ENCODE measurements at places on chromosomes 11 and 22.

DNA sequence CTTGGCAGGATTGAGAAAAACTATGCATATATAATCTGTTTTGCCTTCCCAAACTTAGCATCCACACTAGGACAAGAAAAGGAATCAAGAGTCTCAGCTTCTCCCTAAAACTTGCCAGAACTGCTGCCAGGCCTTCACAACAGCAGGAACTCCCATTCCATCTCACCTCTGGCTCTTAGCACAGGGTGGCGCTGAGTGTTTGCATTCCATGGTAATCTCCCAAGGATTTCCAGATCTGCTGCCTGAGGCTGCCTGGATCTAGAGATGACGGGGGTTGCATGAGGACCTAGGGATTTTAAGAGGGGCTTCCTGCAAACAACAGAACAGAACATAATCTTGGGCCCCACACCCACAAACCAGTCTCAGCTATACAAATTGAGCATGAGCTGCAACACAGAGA, 87.1 kb upstream of the OPCML start:
- DNase-seq = no peak

DNA sequence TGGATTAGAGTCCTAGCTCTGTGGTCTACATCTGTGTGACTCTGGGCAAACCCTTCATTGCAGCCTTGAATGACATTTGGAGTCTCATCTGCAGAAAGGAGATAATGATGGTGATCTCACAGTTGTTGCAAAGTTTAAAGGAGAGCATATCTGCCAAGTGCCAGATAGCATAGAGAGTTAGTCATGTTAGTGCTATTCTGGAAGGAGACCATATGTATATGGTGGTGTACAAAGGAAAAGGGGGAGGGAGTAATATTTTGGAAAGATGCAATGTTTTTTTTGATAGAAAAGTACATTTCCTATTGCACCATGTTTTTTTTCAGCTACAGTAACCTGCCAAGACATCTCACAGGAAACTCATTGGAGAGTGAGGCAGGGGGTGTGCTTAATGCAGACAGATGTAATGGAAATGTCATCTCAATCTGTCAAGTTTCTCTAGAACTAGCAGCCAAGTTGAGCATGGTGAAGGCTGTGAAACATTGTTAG, 92.1 kb upstream of the NARS2 start:
- no peak for DNase-seq

DNA sequence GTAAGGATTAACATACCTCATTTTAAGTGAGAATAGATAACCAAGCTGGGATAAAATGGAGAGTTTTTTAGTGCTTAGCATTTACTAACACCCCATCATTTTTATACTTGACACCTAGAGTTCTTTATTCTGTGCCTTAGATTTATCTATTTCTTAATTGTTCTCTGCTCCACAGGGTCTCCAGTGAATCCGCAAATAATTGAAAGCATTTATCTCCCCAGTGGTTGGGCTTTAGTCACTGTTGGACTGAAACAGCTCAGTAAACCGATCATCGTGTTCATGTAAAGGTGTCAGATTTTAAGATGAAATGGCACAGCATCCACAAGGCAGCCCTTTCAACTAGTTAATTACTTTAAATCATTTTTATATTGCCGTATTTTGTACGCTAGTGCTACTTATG, 17.8 kb upstream of the GRIA4 start:
- no peak for DNase-seq

DNA sequence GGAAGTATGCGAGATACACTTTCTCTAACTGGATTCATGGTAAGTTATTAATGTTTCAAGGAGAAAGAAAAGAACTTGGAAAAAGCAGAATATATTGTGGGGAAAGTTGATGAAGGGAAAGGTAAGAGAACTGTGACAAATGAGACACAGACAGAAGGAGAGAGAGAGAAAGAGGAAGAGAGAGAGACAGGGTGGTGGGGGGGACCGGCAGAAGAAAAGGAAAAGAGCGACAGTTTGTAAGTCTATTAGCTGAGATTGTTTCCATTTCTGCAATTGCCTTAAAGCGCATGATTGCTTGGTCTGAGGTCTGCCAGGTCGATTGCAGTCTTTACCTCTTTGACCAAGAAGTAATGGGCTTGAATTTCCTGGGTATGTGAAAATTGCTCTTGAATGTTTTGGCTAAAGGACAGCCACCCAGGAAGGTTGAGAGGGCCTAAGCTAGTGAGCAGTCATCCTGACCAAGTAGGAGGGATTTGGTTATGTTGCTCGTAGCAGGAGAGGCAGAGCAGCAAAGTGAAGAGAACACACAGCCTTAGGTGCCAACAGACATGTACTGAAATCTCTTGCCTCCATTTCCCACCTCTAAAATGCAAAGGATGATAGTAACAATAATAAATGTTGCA, 23.6 kb upstream of the TMA7B start:
- DNase-seq = no peak

DNA sequence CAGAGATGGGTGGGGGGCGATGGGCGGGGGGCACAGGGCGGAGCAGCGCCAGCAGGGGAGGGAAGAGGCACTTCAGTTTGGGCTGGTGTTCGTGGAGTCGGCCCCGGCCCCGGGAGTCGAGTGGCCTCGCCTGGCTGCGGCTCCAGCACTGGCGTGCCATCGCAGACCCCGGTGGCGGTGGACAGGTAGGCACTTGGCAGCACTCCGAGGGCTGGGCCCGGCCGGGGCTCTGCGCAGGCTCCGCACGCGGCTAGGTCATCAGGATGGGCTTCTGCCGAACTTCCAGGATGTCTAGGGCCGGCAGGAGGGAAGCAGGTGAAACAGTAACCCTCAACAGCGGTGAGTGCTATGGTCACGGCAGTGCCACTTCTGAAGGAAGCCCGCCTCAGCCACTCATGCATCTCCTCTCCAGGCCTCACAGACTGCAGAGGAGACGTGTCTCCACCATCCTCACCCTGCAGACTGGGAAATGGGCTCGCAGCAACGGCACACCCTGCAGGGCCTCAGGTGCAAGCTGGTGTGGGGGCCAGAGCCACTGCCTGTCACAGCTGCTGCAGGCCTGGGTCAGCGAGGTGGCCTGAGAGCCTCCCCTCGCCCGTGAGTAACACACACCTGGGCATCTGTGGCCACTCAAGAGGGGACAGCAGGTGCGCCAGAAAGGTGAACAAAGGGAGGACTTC, 33.3 kb downstream of the NUP50 start:
- no peak for DNase-seq
